Activated naive CD4-positive, alpha-beta T cell treated with anti-CD3 and anti-CD28 coated beads, Interleukin-2, amount 10 ng/mL, durations not matched to agents 7 days and 5 days (primary cell): ENCODE measurements at places on chromosomes 5 and 9.
A peak's percentile ranks its signal among the peaks of the same experiment; 100 is the strongest.

GRCh38 chr5:163759000-163759704 lies 253.7 kb downstream of the MAT2B start:
- no peak for DNase-seq

GRCh38 chr5:107670932-107671741 lies at the start of gene EFNA5:
EFNA5 (minus strand) TSS chr5:107670937.
- DNase-seq: peak; percentile 57

DNA sequence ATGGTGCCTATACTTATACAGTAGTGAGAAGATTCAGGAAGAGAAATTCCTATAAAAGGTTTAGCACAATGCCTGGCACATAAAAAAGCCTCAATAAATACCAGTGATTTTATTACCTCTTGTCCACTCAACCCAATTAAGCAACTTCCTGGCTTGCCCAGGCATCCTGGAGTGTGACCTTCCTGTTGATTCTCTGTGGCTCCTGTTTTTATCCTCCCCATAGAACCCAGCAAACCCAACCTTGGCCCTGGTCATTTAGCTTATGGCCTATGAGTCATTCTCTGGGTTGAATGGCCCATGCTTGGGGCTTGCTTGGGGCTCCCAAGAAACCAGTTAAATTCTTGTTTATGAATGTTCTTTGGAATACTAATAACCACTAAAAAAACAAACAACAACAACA lies 21.4 kb upstream of the SPARC start:
- no peak for DNase-seq

- DNase-seq: no peak
These were observed 109.8 kb upstream of the ATP10B start for GRCh38 chr5:160961761-160962160.

GRCh38 chr5:143874312-143874711 lies 62.4 kb downstream of the HMHB1 start:
- DNase-seq: no peak

- no peak for DNase-seq
These were observed 421 bp downstream of the RUSC2 start for GRCh38 chr9:35490155-35490909.

- no peak for DNase-seq
These were observed 2.4 kb downstream of the MAP1B start for GRCh38 chr5:72109625-72110024.

DNA sequence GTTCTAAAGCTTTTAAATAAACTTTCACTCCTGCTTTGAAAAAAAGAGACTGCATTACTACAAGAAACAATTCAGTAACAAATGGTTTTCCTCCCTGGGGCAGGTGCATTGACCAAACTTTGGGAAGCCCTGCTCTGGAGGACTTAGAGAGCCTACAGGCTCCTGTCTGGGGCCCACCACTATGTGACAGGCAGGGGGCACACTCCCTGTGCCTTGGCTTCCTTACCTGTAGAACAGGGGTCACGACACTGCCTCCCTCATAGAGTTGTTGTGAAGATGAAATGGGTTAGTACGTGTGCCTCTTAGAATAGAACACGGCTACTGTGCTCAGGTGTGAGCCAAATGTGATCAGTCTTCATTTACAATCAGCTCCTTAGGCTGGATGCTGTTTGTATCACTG lies 130.1 kb downstream of the GPBP1 start:
- DNase-seq: no peak

DNA sequence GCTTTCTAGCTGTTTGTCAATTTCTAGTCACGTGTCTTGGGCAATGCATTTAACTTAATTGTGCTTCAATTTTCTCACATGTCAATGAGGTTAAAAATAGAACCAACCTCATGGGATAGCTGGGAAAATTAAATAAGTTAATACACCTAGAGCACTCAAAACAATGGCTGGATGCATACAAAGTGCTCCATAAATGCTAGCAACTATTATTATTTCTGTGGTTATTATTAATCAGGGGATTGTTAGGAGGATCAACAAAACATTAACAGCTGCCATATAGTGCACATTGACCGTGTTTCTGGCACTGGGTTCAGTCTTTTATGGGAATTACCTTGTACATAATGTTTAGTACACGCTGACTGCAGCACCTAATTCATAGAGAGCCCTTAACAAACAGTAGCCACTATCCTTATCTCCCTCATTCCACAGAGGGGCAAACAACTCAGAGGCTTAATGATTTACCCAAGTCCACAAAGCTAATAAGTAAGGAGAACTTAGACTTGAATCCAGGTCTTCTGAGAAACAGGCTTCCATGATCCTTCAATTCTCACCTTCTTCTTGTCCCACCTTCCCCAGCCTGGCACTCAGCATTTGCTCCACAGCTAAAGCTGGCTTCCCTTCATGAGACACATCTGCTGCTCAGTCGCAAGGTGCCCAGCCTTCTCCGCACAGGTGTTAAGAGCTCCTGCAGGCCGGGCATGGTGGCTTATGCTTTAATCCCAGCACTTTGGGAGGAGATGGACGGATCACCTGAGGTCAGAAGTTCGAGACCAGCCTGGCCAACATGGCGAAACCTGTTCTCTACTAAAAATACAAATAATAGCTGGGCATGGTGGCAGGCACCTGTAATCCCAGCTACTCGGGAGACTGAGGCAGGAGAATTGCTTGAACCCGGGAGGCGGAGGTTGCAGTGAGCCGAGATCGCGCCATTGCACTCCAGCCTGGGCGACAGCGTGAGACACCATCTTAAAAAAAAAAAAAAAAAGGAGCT lies 137.4 kb upstream of the ABCA1 start:
- no peak for DNase-seq

- DNase-seq: no peak
These were observed 2.8 kb downstream of the SLC6A3 start for GRCh38 chr5:1442222-1443145.

- no peak for DNase-seq
These were observed 37.0 kb downstream of the SLC38A9 start for GRCh38 chr5:55675119-55675518.

DNA sequence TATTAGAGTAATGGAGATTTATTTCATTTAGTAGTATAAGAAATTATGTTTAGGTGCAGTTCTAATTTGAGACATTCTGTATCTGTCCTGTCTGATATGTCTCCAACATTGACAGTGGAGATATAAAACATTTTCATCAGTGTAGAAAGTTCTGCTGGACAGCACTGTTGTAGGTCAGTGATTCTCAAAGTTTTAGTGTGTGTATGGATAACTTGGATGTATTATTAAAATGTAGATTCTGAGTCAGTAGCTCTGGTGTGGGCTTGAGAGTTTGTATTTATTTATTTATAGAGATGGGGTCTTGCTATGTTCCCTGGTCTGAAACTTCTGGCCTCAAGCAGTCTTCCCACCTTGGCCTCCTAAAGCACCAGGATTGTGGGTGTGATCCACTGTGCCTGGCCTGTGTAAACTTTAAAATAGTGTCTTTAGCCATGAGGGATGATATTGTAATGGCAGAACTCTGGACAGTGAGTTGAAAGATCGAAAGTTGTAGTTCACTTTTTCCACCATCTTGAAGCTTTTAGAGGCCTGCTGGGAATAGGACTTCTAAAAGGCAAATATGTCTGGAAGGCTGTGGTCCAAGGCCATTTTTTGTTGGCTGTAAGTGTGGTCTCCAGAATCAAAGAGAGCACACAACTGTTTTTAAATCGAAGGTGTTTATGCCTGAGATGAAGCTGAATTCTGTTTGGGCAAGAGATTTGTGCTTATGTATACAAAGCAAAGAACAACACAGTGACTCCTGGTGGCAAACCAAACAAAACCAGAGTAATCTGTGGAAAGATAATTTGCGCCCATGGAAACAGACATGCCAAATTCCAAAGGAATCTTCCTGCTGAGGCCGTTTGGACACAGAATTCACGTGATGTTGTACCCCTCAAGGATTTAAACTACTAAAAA lies 12.4 kb downstream of the UBAP1 start:
- DNase-seq: no peak

DNA sequence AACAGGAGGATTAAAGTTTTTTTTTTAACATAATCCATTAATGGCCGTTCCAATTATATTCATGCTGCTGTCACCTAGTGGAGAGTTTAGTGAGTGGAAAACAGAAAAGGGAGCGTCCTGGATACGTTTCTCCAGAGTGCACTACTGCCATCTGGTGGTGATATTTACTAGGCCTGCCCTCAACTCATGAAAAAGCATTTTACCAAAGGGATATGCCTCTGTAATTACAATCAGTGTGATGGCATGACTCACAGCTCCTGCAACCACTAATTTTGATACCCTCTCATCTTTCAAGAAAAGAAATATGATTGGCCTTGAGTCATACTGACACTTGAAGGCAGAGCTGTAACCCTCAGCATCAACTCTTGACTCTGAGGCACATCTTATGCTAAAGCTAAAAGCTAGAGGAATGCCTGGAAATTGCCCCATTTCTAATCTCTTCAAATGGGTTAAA lies 20.1 kb downstream of the MINAR2 start:
- peak; percentile 66 for DNase-seq

GRCh38 chr9:68683433-68683832 lies 21.6 kb upstream of the PIP5K1B start:
- DNase-seq: no peak

GRCh38 chr5:116137544-116138378 lies 52.9 kb downstream of the COMMD10 start:
- no peak for DNase-seq

DNA sequence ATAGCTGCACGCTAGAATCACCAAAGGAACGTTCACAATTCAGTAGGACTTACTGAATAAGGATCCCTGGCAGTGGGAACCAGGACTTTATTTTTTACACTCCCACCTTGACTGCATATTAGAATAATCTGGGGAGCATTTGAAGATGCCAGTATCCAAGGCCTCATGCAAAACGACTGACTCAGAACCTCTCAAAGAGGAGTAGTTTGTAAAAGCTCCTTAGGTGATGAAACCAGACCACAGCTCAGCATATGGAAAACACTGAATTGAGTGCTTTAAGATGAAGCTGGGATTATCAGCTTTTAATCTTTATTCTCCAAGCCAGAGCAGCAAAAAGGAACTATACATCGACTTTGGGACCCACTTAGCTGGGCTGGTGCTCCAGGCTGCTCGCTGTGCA lies 288.3 kb downstream of the MLLT3 start:
- DNase-seq: no peak

DNA sequence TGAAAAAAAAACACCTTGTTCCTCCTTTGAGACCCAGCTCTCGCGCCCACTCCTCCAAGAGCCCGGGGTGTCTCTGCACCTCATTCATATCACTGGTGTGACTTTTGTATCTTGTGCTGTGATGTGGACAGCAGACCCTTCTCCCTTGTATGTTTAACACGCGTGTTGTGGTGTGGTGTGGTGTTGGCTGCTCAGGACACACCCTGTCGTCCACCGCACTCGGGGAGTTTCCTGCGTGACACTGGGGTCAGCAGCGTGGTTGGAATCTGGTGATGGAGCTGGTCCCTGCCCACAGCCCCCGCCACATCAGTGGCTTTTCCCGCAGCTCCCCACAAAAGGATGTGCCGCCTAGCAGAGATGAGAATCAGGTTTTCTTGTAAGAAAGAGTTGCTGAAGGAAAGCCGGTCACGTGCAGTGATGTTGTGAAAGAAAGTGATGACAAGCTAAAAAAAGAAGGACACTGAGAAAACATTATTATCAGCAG lies 61.5 kb downstream of the TENT4A start:
- DNase-seq: no peak

GRCh38 chr5:127878174-127878750 lies 175.1 kb downstream of the CCDC192 start:
- DNase-seq: peak; percentile 25

DNA sequence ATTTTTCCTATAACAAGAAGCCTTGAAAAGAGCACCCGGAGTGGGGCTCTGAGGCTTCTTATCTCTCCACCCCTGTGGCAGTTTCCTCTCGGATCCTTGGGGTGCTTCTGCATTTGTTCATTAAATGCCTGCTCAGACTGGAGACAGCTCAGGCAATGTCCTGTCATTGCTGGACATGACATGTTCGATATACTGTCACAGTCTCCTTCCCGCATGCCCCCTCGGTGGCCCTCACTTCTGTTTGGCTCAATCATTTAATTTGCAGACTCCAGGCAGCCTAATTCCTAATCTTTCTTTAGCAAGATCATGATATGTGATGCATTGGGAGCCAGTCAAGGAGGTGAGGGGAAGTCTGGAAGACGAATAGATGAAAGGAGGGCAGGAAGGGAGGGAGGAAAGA lies 37.5 kb upstream of the CPEB4 start:
- DNase-seq: no peak

GRCh38 chr5:106874974-106875373 lies 795.8 kb downstream of the EFNA5 start:
- no peak for DNase-seq

GRCh38 chr9:77729177-77729576 lies 81.1 kb upstream of the GNA14 start:
- no peak for DNase-seq

DNA sequence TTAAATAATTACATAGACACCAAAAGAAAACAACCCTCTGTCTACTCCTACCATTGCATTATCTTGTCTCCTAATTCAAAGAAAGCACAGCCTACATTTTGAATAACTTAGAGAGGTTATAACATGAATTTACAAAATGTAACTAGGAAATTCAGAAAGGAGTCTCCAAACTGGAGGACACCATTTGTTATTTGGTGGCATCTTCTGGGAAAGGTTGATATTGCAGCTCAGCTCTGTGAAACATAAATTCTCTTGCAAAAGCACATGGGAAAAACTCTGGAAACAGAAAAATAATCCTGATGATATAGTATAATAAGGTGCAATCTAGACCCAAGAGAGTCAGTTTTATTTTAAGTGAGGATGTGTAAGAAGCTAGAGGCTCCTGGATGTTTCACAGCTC lies 215.3 kb downstream of the MLLT3 start:
- DNase-seq: no peak

GRCh38 chr9:128409978-128410377 lies 10.7 kb upstream of the CERCAM start:
- DNase-seq: no peak

- no peak for DNase-seq
These were observed 92.6 kb upstream of the IRX4 start for GRCh38 chr5:1975406-1975715.

DNA sequence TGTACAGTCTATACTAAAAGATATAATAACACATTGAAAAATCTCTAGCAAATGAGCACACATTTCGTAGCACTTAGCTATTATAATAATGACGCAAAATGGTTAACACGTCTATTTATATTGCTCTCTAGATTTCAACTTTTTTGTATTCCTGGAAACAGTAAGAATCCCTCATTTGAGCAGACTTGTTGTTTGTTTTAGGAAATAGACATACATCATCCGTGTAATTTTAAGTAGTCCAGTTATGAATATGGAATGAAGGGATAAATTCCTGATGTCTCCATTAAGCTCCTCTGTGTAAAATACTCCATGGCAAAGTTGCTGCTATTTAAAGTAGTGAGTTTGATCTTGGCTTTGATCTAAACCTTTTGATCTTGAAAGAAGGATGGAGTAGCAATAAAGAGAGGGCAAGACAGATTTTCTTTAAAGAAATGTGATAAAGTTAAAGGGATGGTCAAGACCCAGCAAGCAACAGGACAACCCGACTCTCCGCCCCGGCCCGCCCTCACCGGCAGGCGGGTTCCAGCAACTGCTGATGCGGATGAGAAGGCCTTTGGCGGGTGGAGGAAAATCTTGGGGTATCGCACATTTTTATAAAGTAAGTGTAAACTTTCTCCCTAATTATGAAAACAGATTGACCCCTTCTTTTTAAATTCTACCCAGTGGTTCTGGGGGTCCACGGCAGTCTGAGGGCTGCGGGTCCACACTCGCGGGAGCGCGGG lies 277.4 kb downstream of the AOPEP start:
- DNase-seq: peak; percentile 31
